ENCODE measurements at places on chromosomes 7 and 10.

DNA sequence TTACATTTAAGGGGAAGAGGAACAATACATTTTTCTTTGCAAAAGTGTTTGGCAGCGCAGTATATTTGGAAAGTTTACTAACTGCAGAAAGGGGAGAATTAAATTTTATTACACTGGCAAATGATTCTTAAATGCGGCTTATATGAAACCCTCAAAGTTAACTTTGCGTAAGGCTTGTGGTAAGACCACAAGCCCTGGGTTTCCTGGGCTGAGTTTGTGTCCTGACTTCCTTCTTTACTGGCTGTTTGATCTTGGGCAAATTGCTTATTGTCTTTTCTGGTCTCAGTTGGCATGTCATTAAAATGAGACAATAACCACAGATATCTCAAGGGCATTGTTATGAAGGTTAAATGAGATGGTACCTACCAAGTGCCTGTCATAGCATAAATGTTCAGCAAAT is 106.8 kb downstream of the GLRX3 start:
- DNase-seq: no peak

DNA sequence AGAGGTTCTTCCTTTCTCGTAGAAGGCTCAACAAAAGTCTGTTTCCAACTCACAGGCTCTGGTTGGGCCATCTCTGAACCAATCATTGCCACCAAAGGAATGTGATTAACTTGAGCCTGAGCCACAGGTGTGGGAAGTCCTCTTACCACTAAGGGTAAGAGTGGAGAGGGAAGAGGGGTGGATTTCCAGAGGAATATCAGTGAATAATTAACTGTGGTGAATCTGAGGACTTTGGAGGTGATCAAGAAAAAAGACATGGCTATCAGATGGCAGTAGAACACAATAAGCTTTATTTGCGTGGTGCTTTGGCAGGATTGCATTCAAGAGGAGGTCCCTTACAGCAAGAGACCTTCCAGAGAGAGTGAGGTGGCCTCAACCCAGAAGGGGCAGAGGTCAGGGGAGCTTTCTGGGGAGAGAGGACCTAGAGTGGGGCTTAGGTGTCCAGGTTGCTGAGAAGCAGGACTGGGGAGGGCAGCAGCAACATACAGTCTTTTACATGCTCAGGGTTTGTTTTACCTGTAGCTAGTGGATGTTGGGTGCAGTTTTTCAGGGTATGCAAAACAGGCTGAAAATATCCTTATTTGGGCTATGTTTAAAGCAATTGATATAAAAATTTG is 61.4 kb downstream of the BBS9 start:
- no peak for DNase-seq

DNA sequence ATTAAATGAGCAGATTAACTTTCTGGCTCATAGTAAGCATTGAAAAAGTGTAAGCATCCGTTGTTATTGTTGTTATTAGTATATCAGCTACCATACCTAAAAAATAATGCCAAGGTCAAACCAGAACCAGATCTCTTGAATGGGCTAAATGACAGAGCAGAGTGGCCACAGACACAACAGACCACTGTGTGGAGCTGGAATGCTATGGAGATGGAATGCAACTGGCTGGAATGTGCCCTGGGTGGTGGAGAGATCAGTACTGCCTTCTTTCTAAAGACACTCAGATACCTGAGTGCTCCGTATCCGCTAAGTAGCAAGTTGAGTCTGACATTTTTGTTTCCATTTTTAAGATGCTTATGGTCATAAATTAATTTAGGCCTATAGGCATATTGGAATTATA is 20.5 kb upstream of the DNAJB12 start:
- no peak for DNase-seq

DNA sequence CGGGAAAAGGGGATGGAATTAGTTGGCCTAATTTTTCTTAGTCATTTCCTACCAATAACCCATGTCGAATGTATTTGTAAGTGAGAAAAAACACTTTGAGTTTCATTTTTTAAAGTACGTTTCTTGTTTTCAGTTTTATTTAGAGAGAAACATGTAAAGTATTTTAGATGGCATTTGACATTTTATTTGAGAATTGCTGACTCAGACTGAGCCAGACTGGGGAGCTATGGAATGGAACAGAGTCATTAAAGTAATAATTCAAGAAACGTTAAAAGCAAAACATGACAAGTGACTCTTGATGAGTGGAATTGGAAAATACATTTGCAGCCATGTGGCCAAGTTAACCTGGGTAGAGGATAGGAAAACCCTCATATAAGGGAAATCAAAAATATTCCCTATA is 286.1 kb upstream of the NPSR1 start:
- no peak for DNase-seq

DNA sequence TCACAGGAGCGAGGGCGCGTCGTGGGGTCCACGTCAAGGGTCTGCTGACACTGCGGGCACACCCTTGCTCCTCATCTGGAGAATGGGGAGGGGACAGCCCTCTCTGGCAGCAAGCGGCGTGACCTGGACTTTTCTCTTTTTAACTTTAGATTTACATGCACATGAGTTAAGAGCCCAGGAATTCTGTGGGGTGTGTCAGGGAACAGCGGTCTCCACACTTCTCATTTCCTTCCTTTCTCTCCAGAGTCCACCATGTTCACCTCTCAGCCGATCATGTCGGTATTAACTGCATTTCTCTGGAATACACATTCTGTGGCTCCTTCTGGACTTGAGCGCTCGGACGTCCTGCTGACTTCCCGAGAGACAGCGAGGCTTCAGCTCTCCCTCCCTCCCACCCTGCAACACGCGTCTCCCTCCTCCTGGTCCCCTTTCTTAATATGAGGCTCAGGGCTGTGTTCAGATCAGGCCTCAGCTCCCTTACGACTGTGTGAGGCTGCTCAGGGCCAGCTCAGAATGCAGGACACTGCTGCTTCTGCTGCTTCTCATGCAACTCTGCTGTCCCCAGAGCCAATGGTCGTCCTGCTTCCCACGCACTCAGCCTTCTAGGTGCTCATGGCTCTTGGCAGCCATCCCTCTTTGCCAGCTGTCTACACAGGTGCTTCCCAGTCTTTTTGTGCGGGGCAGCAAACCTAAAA is 261.3 kb downstream of the ELFN1 start:
- DNase-seq: no peak

- no peak for DNase-seq
These were observed 39.7 kb downstream of the CDC14C start for GRCh38 chr7:48964074-48964473.

DNA sequence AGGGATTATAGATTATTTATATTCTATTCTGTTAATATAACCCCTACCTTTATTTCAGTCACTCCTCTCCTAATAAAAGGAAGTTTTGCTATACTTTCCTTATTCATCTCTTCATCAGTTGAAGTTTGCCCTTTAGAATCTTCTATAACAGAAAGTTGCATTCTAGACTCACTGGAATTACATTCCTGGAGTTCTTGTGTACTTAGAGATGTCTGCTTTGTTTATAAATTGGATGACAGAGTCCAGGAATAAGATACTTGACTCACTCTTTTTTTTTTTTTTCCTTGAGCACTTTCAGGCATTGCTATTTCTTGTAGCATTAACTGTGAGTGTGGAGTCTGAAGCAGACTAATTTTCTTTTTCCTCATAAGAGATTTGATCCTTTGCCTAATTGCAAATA is 640.8 kb downstream of the XPNPEP1 start:
- DNase-seq: no peak

GRCh38 chr10:129498680-129499079 is 31.6 kb downstream of the MGMT start:
- DNase-seq: no peak

DNA sequence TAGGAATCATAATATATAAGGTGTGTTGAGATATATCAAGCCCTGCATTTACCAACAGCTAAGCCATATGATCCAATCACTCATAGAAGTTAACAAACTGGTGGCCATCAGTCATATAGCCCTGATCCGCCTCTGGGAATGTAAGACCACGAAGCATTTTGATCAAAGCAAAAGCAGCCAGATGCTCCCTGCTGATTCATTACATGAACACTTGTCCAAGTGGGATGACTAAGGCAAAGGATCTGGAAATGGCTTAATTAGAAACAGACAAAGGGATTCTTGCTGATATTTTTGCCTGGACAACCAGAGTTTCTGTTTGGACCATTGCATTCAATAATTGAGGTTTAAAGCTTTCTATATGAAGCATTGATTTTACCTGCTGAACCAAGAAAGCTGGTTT is 535.5 kb downstream of the GPAM start:
- DNase-seq: no peak

DNA sequence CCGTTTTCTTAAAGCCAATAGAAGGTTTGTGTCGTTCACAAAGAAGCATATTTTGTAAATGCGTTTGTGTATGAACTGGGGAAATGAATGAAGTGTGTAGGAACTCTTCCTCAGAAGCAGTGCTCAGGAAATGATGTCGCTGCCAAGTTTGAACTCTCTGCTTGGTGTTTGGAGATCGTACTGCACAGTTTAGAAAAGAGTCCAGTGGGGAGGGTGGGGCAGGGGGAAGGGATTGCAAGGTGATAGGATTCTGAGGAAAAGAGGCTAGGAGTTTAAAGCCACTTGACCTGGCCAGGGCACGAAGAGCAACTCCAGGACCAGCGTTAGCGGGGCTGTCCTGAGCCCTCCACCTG is 122.2 kb downstream of the CUBN start:
- no peak for DNase-seq

Measured in stimulated activated CD8-positive, alpha-beta memory T cell treated with anti-CD3 and anti-CD28 coated beads, Interleukin-2, amount 100 ng/mL, for 1 hour (primary cell).